ENCODE measurements at places on chromosomes 7 and 10.

DNA sequence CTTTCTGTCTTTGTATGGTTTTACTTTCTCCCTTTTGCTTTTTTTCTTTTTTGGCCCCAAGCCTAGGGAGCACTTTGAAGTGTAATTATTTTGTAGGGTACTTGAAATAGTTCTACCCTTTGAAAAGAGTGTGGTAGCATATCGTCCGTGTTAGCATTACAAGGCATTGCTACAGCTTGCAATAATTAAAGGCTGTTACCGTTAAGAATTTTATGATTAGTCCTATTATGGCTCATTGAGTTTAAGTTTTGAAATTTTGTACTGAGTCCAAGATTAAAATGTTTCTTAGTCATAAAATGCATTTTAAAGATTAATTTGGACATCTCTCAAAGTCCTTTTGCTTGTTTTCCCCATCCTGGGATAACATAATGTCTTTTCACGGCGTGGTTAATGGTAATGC, 490.0 kb upstream of the LRRN3 start:
- peak; percentile 52 for DNase-seq

DNA sequence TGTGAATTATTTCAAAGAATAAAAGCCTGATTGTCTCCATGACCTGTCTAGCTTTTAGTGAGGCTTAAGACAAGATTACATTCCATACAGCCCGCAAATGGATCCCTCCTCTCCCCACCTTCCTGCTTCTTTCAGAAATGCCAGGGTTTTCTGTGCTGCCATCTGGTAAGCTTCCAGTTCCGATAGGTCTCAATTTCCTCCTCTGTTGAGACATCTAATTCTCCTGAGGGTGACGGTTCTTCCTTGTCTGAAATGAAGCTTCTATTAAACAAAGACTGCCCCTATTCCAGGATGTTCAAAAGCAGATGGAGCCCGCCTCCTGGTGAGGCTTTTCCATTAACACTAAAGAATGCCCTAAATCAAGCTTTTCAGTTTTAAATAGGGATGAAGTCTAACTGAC, 295.6 kb downstream of the PTPRN2 start:
- no peak for DNase-seq

DNA sequence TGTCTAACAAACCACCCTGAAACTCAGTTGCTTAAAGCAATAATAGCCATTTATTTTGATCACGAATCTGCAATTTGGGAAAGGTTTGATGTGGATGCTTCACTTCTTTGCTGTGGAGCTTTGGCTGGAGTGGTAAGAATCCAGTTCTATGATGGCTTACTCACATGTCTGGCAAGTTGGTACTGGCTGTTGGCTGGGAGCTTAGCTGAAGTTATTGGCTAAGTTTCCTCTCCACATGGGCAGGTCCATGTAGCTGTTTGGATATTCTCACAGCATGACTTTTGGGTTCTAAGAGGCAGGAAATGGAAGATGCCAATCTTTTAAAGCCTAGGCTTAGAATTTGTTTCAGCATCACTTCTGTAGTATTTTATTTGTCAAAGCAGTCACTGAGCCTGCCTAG, 277.6 kb upstream of the NRP1 start:
- no peak for DNase-seq

- no peak for DNase-seq
These were observed 106.4 kb downstream of the ELMO1 start for GRCh38 chr7:37342176-37342687.

DNA sequence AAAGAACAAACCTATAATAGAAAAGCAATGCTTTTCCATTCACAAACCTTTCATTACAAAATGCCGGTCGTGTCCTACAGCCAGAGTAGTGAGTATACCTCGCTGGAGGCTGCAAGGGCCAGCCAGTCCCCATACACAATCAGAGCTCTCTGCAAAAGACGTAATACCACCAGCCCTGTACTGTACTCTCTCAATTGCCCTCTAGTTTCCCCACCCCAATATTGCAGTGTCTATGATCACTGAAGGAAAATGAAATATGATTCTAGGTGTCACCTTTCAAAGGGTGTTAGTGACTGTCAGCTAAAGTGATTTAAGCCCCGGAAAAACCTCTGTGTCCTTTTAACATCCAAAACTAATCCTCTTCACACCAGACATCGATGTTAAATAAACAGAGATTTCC, 24.8 kb downstream of the PLXNA4 start:
- DNase-seq, result no peak

- DNase-seq, result no peak
These were observed 131.8 kb upstream of the TRIM24 start for GRCh38 chr7:138328215-138328614.

All from NCI-H774 (cell line).